ENCODE measurements at places on chromosomes 5 and 9.

DNA sequence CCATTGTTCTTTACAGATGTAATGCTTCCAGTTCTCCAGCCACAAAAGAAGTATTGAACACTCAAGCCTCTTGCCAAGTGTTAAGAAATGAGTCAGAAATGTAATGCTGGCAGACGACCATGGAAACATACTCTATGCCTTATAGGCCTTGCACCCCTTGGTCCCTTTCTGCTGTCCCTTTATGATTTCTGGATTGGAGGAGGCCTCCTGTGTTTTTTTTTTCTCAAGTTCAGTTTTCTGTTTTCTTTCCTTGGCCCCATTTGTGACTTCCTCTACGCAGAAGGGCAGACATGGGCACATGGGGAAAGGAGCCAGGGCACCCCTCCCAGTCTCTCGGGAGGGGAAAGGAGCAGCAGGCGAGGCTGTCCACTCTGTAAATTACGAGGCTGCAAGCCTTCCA is 53.4 kb downstream of the SNX18 start:
- DNase-seq = no peak

DNA sequence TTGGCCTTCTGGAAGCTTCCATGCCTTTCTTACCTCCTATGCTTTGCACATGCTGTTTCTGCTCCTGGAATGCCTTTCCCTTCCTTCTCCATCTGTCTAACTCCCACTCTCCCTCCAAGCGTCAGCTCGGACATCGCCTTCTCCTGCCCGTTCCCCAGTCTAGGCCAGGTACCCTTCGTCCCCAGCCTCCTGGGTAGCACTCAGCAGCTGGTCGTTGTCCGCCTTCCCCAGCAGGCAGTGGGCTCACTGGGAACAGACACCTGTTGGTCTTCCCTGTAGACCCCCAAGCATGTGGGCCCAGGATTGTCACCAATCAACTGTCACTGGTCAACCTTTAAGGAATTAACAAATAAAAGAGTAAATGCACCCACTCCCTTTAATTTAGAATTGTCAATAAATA is 202.2 kb downstream of the RGS3 start:
- no peak for DNase-seq

- DNase-seq = no peak
Measured at GRCh38 chr9:35763803-35764202, 9.7 kb upstream of the MSMP start.

GRCh38 chr5:30747412-30747811 is 446.1 kb upstream of the CDH6 start:
- no peak for DNase-seq

DNA sequence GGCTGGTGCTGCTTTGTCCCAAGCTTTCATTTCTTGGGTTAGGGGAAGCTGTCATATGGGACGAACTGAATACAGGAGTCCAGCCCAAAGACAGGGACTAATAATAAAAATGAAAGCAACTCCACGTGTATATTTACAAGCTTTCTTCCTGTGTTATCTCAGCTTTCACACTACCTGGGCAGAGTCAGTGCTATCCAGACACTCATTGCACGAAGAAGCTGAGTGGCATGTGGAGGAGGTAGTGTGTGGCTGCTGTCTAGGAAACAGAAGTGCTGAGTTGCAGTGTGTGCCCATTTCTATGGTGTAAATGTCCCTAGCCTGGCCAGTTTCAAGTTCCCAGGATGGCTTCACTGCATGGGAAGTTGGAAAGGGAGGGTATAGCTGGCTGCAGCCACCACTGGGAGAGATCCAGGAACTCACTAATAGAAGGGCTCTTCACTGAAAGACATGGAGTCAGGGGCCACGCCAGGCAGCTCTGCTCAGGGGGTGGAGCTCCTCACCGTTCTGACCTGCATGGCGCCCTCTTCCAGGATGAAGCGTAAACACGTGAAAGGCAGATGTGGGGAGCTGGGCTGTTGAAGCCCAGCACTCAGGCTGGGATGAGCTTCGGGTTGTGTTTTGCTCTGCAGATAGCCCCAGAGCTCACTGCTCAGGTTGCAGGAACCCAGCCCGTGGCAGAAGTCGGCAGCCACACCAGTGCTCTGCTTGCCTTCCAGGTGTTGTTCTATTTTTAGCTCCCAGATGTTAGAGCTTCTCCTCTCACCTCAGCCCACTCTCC is 116.9 kb downstream of the IRX2 start:
- no peak for DNase-seq

GRCh38 chr9:115938479-115938878 is 215.1 kb upstream of the PAPPA start:
- no peak for DNase-seq

DNA sequence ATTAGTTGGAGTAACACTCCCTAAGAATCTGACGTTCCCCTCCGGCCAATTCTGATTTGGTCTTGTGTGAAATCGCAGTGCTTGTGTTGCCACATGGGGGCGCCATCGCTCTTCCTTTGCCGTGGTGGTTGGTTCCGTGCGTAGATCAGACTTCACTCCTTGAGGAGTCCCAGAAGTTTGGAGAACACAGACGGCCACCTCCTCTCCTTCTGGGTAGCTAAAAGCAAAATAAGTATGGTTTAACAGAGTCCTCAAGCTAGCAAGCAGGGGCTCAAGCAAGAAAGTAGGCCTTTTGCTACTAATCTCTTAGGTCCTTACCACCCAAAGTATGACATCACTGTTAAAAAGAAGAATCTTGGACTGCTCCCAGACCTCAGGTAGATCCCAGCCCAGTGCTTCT is 59.5 kb downstream of the HSPA4 start:
- DNase-seq = peak; percentile 73

DNA sequence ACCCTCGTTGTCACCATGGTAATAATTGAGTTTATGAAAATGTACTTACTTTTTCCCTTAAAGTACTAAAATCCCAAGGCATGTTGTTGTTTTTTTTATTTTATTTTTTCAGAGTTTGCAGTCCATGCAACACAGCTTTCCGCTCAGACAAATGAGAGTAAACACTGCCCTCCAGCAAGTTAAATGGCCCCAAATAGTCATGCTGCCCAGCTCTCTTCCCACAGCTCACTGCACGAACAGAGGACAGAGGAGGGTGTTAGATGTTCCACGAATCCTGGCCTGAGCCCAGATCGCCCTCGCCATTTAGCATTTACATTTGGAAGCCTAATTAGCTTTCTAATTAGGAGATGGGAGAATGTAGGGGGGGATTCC is 1.9 kb downstream of the NIM1K start:
- no peak for DNase-seq

DNA sequence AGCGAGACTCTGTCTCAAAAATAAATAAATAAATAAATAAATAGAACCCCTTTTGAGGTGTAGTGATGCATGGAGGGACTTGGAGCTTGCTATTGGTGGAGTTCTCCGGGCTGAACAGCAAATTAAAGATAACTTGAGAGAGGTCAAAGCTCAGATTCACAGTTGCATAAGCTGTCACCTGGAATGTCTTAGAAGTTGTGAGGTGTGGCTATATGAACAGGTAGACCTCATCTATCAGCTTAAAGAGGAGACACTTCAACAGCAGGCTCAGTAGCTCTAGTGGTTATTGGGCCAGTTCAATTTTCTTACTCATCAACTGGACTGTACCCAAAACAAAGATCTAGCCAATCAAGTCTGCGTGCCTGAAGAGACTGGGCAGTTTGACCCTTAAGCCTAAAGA is 11.7 kb upstream of the STING1 start:
- DNase-seq = no peak

GRCh38 chr5:140677947-140678346 is 4.6 kb upstream of the DND1 start:
- DNase-seq = no peak

- DNase-seq = no peak
Measured at GRCh38 chr9:121206516-121207370, 5.1 kb upstream of the RAB14 start.

- no peak for DNase-seq
Measured at GRCh38 chr5:173330338-173331206, 2.4 kb upstream of the STC2 start.

DNA sequence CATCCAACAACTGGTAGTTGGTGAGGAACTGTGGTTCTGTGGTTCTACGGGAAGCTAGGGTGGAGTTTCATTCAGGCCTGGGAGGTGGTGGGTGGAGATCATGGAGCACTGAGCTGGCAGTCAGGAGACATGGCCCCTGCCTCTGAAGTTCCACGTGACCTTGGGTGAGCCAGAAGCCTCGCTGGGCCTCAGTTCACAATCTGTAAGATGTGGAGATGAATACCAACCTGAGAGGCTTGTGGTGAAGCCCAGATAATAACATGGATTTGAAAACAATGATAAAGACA is 177.9 kb downstream of the MACROH2A1 start:
- DNase-seq = no peak

- DNase-seq = peak; percentile 22
Measured at GRCh38 chr5:52989025-52989780, at the start of gene ITGA2. Gene ITGA2 (plus strand): TSS chr5:52989352. CDS start chr5:52989469, 117 bp downstream.

DNA sequence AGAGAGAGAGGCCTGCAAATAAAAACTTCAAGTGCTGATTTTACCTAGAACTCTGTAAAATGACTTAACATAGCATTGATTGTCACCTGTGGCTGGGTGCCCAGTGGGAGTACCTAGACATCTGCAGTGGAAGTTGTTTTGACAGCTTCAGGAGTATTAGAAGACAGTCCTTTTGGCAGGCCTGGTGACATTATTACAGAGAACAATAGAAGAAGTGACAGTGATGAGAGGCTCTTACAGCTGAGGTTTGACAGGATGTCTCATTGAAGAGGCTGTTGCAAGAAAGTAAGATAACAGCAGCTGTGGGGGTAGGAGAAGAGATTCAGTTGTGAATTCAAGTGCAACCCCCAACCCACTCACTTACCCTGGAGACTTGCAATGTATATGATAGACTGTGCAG is 27.9 kb upstream of the MUSK start:
- no peak for DNase-seq

Data from stimulated activated CD4-positive, alpha-beta T cell treated with anti-CD3 and anti-CD28 coated beads, TNF-alpha, amount 100 ng/mL, for 4 hours (primary cell).